HFFc6 (cell line): ENCODE measurements at places on chromosomes 1 and 21.

DNA sequence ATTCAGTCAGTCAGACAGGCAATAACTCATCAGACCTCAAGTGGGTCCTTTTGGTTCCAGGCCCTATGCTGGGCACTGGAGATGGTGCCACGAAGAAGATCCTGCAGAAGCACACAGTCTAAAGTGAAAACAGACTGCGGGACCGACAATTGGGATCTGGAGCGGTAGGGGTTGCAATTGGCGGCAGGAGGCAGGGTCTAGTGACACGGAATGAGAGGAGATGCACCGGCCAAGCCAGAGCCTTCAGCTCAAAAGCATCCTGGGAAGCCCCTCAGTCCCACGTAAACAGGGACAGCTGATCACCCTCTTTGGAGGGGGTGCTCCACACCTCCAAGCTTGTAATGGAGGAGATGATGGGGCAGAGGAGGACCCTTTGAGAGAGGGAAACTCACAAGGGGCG is 56.2 kb downstream of the KLHDC7A start:
- DNase-seq: no peak

GRCh38 chr1:11434501-11434900 is 44.5 kb upstream of the DISP3 start:
- DNase-seq: no peak

- DNase-seq: no peak
Observed at GRCh38 chr1:42806171-42806570, 10.8 kb upstream of the ERMAP start.

- no peak for DNase-seq
Observed at GRCh38 chr1:186670297-186671135, 9.7 kb downstream of the PTGS2 start.

DNA sequence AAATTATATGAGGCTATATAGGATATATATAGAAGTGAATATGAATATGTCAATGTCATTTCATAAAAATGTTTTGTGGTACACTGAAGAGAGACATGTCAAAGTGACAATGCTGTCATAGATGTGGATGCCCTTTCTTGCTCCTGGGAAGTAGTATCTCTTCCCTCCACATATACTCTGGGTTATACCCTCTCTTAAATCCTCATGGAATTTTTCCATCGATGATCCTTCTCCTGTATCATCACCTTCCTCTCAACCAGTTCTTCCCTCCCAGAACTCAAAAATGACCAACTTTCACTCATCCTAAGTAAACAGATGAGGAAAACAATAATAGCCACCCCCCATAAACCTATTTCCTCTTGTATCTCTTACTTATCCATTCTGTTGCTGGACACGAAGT is 351.5 kb downstream of the USP25 start:
- no peak for DNase-seq

DNA sequence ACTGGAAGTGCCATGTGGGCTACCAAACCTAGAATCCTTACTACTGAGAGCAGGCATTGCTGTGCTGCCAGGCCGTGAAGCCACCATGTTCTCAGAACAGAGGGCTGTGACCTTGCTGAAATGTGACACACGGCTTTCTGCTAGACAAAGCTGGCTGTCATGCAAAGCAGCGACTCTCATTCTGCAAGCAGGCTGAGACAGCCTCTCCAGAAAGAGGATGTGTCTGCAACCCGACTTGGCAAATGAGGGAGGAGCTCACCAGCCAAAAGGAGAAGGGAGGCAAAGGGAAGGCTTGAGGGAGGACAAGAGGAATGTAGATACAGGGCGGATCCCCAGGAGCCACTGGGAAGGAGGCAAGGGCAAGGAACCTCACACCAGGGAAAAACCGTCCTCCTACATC is 85.7 kb upstream of the KRTAP19-8 start:
- DNase-seq: no peak

DNA sequence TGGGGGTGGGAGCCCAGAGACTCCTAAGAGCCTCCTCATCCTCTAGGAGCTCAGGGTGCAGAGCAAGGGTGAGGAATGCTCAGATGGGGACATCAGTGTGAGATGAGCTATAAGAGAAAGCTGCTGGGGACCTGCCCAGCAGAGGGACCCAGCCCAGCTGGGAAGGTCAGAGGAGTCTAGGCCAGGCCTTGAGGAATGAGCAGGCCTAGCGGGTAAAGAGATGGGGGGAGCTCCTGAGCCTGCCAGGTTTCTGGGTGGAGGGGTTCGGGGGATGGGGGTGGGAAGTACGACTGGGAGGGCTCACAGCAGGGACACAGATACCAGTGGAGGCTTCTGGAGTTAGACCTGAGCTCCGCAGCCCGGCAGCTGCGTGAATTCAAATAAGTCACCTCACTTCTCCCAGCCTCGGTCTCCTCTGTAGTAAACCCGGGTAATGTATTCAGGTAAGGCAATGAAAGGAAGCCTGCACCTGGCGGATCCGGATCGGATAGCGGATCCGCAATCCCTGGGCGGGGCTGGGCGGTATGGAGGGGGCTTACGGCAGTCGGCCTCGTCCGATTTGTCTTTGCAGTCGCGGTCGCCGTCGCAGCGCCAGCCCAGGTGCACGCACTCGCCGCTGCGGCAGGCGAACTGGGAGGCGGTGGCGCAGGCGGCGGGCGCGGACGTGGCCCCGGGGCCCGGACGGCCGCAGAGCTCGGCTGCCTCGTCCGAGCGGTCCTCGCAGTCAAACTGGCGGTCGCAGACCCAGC is 38.0 kb upstream of the MAGOH start:
- no peak for DNase-seq

- no peak for DNase-seq
Observed at GRCh38 chr1:21131200-21131599, 45.5 kb downstream of the EIF4G3 start.

DNA sequence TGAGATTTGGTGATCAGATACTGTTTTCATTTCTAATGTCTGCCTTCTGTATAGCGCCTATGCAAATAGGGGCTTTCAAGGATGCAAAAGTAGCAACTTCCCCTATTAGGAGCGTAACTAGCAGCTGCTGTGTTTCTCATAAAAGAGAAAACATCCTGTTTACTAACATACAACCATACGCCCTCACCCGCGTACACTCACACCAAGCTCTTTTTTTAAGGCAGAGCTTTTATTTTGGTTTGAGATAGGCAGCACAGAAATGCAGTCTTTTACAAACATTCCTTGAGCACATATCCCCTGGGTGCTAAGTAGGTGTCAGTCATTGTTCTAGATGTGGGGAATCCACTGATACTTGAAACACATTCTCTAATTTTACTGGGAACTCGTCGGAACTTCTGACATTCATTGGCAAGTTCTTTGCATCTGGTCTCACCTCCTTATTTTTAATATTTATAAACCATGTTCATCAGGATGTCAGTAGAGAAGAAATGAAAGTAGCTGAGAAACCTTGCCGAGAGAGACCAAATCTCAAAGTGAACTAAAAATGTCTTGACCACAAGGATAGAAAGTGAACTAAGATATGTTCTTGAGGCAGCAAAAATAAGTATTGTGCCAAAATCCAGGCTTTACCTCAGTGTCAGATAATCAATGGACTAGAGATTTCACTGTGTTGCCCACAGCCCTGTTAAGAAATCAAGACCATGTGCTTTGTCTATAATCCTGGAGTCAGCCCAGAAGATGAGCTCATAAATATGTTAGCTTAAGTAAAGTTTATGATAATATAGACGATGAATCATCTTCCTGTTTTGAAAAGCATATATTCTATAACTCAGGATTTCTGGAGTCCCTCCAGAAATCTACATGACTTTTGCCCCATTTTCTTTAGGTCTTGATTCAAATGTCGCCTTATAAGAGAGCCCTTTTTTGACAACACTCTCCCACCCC is 350.9 kb downstream of the ST6GALNAC3 start:
- DNase-seq: peak; percentile 5

GRCh38 chr21:14275702-14276205 is 59.8 kb downstream of the RBM11 start:
- DNase-seq: no peak

- DNase-seq: no peak
Observed at GRCh38 chr1:11563560-11564069, 84.7 kb downstream of the DISP3 start.

DNA sequence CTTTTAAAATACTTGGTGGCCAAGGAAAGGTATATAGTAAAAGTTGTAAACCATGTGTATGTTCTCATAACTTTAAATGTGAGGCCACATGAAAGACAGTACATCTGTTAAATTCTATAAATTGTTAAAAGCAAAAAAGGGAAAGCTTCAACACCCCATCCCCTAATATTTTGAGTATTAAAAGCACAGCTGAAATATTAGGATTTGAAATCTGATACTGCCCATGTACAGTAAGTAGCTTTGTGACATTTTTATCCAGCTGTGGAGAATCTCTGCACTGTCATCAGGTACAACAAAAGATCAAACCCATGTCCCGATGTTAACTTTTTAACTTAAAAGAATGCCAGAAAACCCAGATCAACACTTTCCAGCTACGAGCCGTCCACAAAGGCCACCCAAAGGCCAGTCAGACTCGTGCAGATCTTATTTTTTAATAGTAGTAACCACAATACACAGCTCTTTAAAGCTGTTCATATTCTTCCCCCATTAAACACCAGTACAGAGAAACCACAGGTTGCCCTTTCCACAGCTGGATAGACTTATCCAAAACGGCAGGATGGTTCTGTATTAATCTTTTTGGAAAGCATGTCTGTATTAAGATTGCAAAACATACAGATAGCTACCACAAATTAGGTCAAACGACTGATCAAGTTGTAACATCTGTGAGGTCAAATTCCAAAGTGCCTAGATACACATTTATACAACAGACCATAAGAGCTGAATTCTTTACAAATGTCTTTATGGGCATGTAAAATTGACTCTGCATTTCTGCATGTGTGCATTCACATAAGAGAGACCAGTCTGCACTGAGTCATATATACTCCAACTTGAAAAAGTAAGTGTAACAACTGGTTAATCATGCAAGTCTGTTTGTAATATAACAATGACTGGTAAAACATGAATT is 5.2 kb downstream of the IRF2BP2 start:
- DNase-seq: peak; percentile 67

DNA sequence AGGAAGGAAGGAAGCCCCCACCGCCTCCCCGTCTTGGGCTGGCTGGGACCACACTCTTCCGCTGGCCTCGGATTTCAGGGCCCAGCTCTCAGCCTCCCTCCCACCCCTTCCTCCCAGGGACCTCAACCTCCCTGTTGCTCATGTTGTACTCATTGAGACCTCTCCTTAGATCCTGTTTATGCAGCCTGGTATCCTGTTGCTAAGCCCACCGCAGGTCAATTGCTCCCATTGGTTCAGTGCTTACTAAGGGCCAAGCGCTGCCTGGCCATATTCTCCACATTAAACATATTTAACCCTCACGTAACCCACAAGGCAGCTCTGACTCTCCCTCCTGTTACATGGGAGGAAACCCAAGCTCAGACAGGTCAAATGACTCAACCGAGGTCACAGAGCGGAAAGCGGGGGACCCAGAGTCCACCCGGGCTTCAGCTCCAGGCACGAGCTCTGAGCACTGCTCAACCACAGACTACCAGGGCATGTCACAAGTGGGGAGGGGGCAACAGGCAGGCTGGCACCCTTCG is 23.2 kb upstream of the H6PD start:
- peak; percentile 82 for DNase-seq

- DNase-seq: no peak
Observed at GRCh38 chr1:84693785-84694184, 3.5 kb upstream of the SSX2IP start.

DNA sequence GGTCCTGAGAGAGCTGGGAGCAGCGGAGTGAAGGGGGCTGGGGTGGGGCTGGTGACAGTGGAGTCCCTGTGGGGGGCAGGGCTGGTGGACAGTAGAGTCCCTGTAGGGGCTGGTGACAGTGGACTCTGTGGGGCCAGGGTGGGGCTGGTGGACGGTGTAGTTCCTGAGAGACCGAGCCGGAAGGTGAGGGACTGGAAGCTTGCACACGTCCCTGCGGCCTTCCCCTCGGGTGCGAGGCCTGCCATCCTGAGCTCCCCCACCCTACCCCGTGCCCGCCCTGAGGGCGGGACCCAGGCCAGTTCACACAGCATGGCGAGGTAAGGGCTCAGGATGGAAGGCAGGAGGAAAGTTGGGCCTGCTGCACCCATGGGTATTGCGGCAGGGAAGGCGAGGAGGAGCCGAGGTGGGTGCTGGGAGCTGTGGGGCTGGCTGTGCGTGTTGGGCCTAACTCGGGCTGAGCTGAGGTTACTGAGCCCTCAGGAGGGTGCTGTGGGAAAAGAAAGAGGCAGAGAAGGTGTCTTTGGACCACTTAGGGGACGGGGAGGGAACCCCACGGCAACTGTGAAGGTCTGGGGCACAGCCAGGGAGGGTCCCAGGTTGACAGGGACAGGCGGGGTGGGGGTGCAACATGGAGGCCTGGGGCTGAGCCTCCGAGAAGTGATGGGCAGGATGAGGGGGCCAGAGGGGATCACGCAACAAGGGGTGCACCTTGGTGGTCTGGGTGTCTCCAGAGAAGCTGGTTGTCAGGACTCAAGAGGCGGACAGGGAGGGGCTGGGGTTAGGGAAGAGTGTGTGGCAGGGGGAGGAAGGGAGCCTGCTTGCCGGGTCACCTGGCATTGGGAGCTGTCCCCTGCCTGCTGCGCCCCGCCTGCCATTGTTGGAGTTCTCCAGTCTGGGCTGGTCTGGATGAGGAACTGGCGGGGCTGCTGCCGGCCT is 60.8 kb downstream of the PRKCZ start:
- DNase-seq: no peak

DNA sequence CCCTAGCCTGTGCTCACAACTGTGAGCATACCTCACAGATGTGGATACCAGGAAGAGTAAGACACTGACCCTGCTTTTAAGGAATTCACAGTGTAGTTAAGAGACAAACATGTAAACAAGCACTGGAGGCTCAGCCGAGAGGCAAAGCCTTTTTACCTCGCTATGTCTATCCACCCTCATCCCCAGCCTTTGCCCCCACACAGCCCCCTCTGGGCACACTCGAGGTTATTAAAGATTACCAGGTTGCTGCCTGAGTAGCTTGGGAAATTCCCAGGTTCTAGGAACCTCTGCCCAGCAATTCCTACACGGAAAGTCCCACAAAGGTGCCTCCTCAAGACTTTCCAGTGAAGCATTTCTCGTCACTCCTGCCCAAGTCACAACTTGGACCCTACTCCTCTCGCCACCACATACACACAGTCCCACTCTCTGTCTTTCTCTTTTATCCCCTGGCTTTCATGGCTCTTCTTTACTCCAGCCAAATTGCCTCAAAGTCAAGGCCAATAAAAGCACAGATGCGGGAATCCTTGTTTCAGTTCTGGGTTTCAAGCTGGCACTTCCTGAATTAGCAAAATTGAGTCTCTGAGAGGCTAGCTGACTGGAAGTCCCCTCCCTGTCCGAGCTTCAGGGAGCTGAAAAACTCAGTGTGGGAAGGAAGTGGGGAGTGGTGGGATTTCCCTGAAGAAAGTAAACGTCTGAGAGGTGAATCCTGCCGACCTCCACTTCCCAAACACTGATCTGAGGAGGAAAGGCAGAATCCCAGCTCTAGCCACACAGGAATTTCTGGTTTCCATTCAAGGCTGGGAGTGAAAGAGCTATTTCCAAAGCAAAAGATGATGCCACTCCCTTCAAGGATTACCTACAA is 7.6 kb downstream of the DENND2D start:
- no peak for DNase-seq

GRCh38 chr1:234039603-234040002 is 135.1 kb downstream of the SLC35F3 start:
- DNase-seq: no peak
